ENCODE measurements at places on chromosomes 6 and 20.

- no peak for DNase-seq
Observed at GRCh38 chr20:31836853-31837608, 8.4 kb downstream of the FOXS1 start.

GRCh38 chr20:31517373-31517772 is 3.1 kb downstream of the HM13 start:
- DNase-seq, result no peak

DNA sequence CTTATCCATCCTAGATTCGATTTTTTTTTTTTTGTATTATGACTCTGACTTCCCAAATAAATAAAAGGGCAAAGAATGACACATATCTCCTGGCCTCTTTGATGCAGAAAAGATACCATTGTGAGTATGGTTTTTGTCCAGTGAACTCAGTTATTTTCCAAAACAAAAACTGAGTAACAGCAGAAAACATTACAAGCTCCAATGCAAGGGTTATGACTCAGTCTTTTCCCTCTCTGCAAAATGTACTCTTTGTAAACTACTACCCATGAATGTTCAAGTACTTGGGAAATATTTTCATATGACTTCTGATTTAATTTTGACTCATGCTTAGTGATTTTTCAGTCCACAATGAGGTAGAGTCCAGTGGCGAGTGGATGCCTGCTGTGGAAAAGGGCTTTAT is 355.3 kb downstream of the RNF144B start:
- no peak for DNase-seq

DNA sequence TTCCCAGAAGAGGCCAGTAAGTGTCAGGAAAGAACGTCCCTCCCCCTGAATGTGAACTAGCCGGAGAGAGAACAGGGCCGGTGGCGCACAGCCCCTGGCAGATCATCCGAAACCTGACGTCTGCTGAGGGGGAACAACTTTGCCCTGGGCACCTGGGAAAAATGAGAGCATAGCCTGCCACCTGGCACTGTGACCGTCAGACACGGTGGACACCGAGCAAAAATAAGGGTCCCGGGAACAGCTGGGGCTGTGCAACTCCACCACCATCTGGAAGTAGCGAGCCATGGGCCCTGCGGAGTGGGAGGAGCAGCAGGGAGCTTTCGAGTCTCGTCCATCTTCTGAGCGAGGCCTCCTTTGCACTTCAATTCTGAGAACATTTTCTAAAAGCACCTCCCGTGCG is 110.8 kb downstream of the EDN3 start:
- no peak for DNase-seq

DNA sequence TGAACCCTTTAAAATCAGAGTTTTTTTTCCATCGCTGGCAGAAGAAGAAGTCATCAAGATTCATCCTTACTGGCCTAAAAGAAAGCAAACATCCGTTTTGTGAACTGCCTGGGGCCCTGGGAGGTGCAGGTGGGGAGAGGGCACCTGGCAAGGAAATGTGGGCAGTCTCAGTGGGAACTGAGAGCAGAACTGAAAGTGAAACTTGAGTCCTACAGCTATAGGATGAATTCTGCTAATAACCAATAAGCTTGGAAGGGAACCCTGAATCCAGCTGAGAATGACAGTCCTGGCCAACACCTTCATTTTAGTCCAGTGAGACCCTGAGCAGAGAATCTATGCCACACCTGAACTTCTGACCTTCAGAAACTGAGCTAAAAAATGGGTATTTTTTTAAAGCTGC is 130.1 kb upstream of the ASCC3 start:
- peak; percentile 6 for DNase-seq

DNA sequence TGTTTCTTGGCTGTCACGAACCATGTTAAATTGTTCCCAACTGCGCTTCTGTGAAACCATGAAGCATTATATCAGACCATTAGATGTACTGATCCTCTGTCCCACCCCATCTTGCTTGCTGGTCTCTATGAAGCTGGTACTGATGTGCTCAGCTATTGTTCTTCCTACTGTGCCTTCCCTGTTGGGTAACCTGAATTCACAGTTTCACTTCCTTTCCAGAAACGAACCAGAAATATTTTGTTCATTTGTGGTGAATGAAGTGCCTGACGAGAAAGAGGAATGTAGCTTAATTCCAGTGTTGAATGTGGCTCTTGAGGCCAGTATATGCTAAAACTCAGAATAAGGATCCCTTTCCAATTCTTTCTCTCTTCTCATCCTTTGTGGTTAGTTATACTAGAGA is 58.1 kb upstream of the SNAP91 start:
- DNase-seq, result no peak

DNA sequence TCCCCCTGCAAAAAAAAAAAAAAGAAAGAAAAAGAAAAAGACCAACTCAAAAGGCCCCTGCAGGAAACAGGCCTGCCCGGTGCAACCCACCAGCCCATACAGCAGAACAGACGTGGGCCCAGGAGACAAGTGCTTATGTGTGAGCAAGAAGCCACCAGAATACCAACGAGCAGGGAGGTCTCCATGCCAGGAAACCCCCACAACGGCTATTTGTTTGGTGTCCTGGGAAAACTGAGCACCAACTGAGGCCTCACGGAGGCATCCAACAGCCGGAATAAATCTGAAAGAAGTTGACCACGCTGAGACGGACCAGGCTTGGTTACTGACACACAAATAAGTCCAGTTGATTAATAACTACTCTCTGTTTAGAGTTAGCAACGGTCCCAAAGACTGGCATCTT is 29.7 kb downstream of the PTPRT start:
- DNase-seq, result no peak

- DNase-seq, result no peak
Observed at GRCh38 chr6:87182321-87182720, 27.0 kb downstream of the ZNF292 start.

- no peak for DNase-seq
Observed at GRCh38 chr6:140485740-140486449, 1111.4 kb upstream of the CITED2 start.

GRCh38 chr20:21303872-21304586 is 898 bp downstream of the XRN2 start:
- no peak for DNase-seq

GRCh38 chr20:31608251-31608945 is 3.3 kb downstream of the ID1 start:
- peak; percentile 98 for DNase-seq

DNA sequence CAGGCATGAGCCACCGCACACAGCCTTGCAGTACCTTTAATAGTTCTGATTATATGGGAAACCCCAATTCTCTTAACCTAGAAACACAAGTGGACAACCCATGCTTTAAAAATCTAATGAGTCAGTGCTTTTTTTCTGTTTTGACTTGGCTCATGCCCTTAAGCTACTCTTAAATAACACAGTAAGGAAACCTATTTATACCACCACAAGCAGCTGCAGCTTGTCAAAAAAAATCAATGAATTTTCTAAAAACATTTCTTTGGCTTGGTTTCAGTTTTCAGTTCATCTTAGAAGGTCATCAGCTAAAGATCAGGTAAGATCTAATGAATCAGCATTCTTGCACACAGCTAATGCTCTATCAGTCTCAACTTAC is 124.1 kb upstream of the DST start:
- no peak for DNase-seq

Measured in NCI-H1105 (cell line).